HT1080 (cell line): ENCODE measurements at places on chromosomes 16 and 17.
A peak's percentile ranks its signal among the peaks of the same experiment; 100 is the strongest.

GRCh38 chr17:74296548-74296936, 22.5 kb downstream of the DNAI2 start:
- DNase-seq: peak; percentile 13

DNA sequence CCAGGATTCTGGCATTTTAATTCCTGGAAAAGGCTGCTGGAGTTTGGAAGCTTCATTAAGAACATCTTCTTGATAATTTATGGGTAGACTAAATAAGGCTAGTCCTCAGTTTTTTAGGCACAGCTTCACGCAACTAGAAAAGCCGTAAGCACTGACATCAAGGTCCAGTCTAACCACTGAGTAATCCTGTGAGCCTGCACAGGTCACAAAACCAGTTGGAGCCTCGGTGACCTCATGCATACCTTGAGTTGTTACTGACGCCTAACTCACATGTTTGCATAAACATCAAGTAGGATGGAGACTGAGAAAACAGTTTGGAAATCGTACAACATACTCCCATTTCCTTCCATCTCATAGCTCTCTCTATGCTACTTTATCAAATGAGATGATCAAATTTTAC, 63.8 kb upstream of the RCVRN start:
- DNase-seq: no peak

DNA sequence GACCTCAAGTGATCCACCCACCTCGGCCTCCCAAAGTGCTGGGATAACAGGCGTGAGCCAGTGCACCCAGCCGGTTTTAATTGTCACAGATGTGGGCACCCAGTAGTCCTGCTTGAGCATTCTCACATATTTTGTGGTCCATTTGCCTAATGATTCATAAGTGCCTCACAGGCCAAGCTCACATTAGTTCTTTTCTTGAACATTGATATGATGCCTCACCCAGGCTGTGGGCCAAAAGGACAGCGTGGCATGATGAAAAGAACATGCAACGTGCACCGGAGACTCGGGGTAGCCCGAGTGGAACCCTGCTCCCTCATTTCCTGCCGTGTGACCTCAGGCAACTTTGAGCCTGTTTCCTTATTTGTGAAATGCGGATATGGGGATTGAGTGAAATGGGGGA, 181.9 kb downstream of the SNX29 start:
- DNase-seq: peak; percentile 82

- DNase-seq: no peak
These were observed 84.9 kb upstream of the CDC42EP4 start for GRCh38 chr17:73396431-73397277.

- DNase-seq: no peak
These were observed 40.1 kb downstream of the BPTF start for GRCh38 chr17:67865438-67865837.

- DNase-seq: peak; percentile 61
These were observed 23.8 kb downstream of the HAPSTR1 start for GRCh38 chr16:9115277-9115676.

GRCh38 chr16:23407436-23408127, 45.4 kb downstream of the COG7 start:
- no peak for DNase-seq

DNA sequence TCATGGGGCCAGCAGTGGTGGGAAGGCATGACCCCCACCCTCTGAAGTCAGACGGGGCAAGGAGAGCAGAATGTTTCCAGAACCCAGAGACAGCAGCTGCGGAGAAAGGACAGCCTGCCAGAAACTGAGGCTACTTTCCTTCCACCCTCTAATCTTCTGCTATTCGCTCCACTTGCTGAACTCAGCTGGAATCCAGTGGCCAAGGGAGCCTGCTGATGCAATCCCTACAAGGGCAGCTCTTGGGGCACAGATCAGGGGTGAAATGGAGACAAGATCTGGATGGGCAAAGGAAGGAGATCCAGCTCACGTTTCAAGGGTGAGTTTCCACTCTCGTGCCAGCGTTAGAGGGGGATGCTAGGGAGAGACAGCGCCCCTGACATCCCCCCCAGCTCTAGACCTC, 479.1 kb downstream of the SLC39A11 start:
- DNase-seq: peak; percentile 41

- no peak for DNase-seq
These were observed 17.5 kb upstream of the IL21R start for GRCh38 chr16:27384425-27384824.

GRCh38 chr16:19389246-19389645, 28.4 kb upstream of the TMC5 start:
- peak; percentile 31 for DNase-seq

DNA sequence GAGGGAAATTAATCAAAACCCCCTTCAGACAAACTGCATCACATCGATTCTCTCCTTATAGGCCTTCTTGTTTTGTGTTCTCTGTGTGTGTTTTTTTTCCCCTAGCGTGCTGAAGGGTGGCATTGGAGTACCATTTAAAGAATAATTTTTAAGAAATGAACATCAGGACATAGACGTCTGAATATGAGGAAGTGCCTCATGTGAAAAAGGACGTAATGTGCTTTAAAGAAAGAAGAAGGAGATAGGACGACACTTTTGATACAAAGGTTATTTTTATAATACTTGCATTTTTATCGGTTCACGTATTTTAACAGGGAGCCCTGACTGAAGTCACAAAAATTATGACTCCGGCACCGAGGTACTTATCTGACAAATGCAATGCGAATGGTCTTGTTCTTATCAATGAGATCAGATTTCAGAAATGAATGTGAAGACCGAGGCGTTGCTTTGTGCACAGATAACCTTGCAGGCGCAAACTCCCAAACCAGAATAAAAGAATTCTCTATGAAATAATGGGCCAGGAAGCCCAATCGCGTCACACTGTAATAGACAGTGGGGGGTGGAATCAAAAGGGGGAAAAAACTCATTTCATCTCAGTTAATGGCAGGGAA, 606.3 kb downstream of the MAF start:
- DNase-seq: no peak

- peak; percentile 71 for DNase-seq
These were observed 5.0 kb upstream of the SDR42E1 start for GRCh38 chr16:82016263-82016662.

GRCh38 chr16:31344712-31345111, 10.3 kb upstream of the ITGAX start:
- DNase-seq: no peak

DNA sequence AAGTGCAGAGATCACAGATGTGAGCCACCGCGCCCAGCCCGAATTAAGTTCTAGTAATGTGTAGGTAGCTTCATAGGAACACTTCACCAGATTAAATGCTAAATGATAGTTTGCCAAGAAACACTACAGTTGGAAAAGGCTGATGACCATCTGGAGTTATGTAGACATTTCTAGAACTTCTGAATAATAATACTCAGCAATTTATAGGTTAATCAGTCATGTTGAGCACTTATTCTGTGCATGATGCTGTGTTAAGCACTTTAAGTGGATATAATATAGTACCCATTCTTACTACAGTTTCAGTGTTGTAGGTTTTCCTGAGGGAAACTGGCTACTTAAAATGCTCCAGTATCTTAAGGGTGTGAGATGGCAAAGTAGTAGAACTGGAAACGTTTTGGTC, 45.2 kb downstream of the NUP93 start:
- no peak for DNase-seq

DNA sequence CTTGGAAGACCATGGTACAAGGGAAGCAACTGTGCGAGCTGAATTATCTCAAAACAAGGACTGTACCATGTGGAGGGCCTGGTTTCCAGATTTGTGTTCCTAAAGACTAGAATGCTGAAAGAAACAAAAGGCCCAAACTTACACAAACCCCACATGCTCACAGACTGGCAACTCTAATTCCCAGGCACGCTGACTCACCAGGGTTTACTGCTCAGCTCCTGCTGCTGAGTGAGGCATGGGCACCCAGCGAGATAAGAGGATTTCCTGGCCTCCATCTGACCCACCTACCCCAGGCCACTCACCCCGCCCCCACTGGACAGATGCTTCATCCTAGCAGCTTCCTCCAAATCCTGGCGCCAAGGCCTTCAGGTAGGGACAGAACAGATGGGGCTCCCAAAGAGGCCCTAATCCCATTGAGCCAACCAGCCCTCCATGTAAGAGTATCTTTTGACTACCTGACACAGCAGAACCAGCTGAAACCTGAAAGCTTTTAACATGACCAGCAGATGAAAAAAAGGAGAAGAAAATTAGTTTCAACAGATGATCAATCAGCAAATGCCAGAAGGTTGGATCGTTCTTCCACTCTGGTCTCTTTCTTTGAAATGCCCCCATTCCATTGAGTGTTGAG, 33.9 kb downstream of the DCUN1D3 start:
- DNase-seq: peak; percentile 95

DNA sequence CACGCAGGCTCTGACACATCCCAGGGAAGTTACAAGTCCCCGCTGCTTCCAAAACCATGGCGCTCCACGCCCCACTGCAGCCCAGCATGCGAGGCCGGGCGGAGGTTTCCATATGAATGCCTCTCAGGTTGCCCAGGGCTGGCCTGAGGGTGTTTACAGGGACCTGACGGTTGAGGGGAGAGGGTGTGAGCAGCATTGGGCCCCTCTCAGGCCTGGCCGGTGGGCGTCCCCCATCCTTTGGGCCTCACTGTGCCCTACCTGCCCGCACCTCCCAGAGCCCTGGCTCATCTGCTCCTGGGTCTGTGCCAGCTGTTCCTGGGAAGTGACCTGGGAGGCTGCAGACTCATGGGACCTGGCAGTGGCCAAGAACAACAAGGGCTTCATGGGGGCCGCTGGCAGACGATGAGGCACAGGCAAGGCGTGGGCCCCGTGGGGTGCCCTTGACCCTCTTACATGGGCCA, 173.5 kb downstream of the C16orf95 start:
- no peak for DNase-seq

DNA sequence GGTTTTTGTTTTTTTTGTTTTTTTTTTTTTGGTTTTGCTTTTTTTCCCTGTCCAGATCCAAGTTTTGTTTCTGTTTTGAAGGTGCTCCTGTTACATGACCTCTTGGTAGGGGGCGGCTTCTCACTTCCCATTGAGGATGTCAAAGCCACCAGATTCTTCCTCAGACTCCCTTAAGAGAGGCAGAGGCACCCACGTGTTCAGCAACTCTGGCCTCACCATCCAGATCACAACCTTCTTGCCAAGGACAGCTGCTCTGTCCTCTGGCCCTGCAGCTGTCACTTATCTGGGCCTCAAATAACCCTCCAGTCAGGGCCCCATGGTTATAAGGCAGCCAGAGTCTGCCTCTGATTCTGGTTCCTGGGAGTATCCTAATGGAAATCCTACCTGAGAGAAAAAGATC, 208.5 kb downstream of the STX8 start:
- DNase-seq: no peak

DNA sequence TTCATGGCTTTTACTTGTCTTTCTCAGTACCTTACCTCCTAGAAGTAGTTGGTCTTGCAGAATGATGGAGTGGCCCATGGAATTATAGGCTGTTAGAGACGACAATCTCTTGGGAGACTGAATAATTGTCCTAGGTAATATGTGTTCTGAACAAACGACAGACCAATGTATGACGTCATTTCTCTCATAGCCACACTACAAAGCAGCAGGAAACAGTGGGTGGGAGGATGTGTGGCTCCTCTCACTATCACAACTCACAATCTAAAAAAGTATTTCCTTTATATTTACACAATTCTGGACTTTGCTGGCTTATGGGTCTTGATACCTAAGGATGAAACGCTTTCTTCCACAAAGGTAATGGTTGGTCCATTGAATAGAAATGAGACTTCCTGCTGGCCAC, 183.9 kb downstream of the TOX3 start:
- no peak for DNase-seq

DNA sequence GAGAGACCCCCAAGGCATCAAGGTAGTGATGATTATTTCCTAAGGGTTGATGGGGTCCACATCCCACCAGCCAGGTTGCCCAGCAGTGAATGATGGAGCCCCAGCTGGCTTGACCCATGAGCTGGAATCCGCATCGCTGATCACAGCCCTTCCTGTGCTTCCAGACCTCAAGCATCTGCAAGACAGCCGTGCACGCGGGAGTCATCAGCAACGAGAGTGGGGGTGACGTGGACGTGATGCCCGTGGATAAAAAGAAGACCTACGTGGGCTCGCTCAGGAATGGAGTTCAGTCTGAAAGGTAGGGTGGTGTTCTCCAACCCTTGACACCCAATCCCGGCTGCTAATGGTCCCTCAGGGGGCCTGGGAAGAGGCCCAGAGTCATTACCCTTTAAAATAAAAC, 69.3 kb downstream of the CRISPLD2 start:
- no peak for DNase-seq

- no peak for DNase-seq
These were observed 119.0 kb downstream of the SPECC1 start for GRCh38 chr17:20128036-20128667.

DNA sequence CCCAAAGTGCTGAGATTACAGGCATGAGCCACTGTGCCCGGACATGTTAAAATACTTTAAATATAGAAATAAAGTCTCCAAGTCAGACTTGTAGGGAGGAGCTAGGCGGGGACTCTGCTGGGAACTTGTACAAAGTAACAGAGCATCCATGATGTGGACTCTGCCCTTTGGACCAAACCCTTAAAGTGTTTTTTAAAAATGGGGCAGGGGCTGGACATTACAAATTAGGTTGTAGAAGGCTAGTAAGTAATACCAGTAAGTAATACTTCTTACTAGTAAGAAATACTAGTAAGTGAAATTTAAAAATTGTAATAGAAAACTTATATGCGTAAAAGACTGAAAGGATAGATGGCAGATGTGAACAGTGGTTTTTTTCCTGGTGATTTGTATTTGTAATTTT, 9.7 kb upstream of the SPATA32 start:
- DNase-seq: no peak
